ENCODE measurements at places on chromosomes 6 and 20.

DNA sequence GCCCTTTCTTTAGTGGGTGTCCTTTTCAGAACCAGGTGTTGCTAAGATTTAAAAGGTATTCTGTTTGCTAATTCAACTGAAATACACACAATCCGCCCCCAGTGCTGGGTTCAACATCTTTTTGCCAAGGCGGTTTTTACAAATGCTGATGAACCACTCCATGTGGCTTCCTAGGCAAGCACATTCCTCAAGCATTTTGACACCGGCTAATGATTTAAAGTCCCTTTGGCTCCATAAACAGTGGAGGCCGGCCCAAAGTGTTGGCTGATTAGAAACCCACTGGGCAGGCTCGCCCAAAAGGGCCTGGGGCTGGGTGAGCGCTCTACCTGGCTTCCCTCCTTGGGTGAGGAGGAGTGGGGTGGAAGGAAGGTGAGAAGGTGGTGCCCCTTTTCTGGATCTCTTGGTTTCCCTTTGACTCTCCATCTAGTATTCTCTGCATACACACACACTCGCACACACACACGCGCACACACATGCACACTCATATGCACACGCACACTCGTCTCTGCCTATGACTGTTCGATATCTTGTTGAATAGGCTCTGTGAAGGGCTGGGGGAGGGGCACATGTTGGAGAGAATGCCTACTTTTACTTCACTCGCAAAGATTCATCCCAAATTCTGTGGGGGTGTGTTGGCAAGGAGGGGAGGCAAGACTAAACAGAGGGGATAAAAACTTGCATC is 66.7 kb upstream of the ARMC2 start:
- no peak for DNase-seq

GRCh38 chr6:72974276-72974675 is 251.0 kb downstream of the KHDC1L start:
- no peak for DNase-seq

DNA sequence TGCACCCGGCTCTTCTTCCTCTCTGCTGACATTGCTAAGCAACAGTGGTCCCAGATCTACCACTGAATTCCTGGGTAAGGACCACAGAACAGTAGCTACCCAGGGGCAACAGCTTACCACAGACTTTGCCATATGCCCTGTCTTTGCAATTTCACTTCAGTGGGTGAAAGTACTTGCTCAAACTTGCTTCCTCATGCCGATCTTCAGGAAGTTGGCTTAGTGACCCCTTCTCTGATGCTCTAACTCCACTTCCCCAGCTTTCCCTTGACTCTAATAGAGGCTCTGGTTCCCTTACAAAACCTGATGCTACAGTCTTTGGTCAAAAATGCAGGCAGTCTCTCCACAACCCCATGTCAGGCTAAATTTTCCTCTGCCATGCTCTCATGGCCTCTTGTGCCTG is 3.3 kb upstream of the TAAR5 start:
- DNase-seq = no peak

- no peak for DNase-seq
Observed at GRCh38 chr6:106383573-106383972, 23.1 kb downstream of the CRYBG1 start.

DNA sequence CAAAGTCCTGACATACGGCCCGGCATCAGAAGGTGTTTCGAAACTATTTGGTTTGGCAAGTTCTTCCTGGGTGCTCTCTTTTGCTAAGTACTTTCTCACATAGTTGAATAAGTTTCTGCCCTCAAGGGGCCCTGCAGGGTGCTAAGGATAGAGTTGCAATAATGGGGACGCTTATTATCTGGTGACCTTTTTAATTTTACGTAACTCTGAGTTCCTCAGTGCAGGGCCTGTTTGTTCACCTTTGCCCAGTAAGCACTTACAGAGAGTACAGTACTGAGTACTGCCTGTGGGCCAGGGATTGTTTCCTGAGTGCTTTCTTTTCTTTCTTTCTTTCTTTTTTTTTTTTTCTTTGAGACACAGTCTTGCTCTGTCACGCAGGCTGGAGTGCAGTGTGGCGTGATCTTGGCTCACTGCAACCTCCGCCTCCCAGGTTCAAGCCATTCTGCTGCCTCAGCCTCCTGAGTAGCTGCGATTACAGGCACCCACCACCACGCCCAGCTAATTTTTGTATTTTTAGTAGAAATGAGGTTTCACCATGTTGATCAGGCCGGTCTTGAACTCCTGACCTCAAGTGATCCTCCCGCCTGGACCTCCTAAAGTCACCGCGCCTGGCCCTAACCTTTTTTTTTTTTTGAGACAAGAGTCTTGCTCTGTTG is 4.5 kb upstream of the PXMP4 start:
- no peak for DNase-seq

- DNase-seq = no peak
Observed at GRCh38 chr6:127367023-127367375, 23.6 kb upstream of the ECHDC1 start.

DNA sequence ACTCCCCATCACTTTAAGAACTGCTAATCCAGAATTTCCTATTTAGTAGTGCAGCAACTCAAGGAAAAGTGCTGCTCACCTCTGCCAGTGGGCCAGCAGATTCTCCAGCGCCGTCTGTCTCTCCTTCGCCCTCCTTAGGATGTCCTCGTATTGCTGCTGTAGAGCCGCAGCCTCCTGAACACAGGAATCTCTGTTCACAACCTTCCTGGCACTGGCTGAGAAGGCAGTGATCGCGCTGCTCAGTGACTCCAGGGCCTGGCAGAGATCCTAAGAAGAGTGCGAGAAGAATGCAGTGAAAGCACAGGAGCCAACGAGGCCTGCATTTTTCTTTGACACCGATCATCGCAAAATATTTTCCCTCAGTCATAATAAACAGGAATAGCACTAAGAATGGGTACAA is 209.0 kb downstream of the SYNE1 start:
- no peak for DNase-seq

DNA sequence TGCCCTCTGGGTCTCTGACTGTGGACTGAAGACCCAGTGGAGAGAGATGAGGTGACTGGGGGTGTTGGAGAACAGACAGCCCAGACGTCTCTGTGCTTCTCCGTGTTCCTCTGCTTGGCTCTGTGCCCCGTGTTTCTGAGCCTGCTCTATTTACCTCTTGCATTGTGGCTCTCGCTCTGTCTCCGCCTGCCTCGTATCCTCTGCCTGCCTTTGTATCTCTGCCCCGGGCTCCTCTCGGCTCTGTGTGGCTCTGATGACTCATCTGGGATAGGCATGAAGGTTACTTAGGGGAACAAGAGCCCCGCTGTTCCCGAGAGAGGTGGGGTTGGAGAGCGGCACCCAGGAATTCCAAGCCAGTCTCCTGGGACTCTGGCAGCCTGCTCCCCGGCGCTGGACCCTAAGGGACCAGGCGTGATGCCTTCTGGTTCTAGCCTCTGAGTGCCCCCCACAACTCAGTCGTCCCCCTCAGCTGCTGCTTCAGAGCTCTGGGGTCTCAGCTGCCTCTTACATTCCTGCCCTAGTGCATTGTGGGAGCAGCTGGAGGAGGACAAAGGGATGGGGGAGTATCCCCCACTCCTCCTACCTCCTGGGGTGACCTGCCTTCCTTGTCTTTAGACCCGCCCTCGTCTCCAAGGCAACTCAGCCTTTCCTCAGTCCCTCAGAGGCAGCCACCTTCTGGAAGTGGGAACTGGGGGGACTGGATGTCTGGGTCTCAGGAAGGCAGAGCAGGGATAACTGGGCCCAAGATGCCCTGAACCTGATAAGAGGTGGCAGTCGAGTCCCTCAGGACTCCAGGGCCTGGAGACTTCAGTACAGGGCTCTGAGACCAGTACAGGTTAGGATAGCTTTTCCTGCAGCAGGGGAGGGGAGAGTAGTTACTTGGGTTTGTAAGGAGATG is 1.9 kb downstream of the DDR1 start:
- peak; percentile 72 for DNase-seq

GRCh38 chr6:32679492-32679891 is 13.0 kb upstream of the HLA-DQB1 start:
- DNase-seq = no peak

DNA sequence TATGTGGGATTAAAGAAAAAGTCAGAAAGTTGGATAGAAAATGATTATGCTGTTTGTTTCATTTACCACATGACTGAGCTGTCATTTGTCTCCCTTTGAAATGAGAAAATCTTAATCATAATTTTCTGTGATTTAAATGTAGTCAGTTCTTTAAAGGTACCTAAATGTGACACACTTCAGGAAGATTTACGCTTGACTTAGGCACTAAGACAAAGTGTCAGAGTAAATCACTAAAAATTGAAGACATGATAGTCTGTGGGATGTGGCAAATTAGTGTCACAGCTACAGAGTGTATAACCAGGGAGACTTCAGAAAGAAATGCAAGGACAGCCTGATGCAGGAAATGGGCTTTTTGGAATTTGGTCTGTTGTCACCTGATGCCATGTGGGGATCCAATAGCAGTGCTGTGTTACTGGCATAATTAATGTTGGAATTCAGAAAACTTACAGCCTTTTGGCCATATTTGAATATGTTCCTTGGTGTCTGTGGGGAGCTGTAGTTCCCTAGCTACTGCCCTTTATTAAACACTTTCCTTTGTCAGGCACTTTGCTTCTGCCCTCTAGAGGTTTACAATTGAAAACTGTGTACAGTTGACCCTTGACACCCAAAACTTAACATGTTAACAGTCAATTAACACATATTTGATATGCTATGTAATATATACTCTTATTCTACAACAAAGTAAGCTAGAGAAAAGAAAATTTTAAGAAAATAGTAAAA is 493.8 kb downstream of the UTRN start:
- no peak for DNase-seq

GRCh38 chr6:43011207-43011606 is 2.5 kb downstream of the MEA1 start:
- DNase-seq = no peak

- DNase-seq = no peak
Observed at GRCh38 chr6:134850721-134851305, 99.1 kb downstream of the ALDH8A1 start.
